ENCODE measurements at places on chromosomes 2 and 18. TPM values are rescaled to one million over a fixed set of nuclear protein-coding genes. Genes with fewer than 3 reads are reported as not detected.

DNA sequence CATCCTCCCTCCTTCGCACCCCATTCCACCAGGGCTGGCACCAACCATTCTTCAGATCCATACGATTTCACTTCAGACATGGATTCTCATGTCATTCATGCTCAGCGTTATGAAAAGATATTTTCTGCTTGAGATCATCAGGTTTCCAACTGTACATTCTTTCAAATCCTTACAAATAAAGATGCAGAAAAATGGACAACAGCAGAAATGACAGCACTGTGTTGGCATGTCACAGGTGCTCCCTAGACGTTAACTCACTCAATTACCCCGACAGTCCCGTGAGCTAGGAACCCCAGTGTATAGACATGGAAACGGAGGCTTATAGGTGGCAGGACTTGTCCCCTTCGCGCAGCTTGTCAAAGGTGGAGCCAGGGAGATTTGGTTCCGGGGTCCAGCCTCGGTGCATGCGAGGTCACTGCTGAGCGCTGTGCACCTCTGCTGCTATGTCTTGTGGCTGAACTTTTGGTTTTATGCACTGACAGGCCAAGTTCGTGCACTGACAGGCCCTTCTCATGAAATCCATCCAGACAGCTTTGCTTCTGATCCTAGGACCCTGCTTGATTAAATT, 17.7 kb downstream of the FHL2 start:
- peak; percentile 15 for ATAC-seq

FER1L5 gene
- 0.16 TPM for total RNA-seq

DNA sequence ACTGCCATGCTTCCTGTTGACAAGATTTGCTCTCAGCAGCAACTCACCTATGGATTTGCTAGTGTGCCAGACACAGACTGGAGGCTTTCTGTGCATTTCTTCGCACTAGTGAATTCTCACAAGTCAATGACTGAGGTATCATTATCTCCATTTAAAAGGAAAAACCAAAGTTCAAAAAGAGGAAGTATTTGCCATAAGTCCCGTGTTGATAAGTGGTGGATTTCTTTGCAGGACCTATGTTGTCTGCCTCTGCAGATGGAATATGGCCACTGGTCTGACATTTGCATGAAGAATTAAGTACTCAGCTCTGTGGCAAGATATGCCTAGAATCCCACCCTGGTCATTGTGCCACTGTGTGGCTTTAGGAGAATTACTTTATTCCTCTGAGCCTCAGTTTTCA, 299.6 kb downstream of the PAX3 start:
- ATAC-seq: no peak

GRCh38 chr2:150567771-150568301, 80.4 kb upstream of the RND3 start:
- ATAC-seq: no peak

GRCh38 chr18:41938445-41938844, 16.6 kb upstream of the PIK3C3 start:
- ATAC-seq: no peak

ALPP gene
- not detected for total RNA-seq

DNA sequence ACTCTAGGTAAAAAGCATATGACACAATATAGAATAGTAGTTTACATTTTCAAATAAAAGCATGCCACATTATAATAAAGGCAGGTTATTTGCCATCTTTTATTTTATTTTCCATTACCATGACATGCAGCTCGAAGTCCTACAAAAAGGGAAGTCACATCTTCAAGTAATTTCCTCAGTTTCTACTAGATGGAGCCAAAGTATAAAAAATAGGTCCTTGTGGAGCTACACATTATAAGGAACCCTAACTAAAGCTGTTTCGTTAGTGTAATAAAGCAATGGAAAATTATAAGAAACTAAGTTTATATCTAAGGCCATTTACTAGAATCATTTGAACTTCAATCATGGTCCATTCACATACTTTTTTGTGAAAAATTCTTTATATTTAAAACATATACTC, 674.5 kb downstream of the KCNJ3 start:
- ATAC-seq: no peak

ERCC3 gene
- total RNA-seq: 19.0 TPM

- ATAC-seq: no peak
These were observed 53.6 kb upstream of the LPIN2 start for GRCh38 chr18:3066341-3067110.

DNA sequence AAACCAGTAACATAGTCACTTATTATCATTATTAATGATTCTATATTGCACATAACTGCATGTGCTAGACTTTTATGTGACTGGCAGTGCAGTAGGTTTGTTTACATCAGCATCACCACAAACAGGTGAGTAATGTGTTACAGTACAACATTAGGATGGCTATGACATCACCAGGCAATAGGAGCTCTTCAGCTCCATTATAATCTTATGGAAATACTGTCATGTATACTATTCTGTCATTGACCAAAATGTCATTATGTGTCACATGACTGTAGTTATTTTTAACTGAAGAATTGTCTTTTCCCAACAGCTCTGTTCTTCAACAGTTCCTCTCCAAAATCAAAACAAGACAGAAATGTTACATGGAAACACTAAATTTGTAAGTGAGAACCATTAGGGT, 96.3 kb downstream of the C18orf54 start:
- ATAC-seq: peak; percentile 73

AP1S3 gene
- 20.8 TPM for total RNA-seq

AQP12B gene
- not detected for total RNA-seq

DNA sequence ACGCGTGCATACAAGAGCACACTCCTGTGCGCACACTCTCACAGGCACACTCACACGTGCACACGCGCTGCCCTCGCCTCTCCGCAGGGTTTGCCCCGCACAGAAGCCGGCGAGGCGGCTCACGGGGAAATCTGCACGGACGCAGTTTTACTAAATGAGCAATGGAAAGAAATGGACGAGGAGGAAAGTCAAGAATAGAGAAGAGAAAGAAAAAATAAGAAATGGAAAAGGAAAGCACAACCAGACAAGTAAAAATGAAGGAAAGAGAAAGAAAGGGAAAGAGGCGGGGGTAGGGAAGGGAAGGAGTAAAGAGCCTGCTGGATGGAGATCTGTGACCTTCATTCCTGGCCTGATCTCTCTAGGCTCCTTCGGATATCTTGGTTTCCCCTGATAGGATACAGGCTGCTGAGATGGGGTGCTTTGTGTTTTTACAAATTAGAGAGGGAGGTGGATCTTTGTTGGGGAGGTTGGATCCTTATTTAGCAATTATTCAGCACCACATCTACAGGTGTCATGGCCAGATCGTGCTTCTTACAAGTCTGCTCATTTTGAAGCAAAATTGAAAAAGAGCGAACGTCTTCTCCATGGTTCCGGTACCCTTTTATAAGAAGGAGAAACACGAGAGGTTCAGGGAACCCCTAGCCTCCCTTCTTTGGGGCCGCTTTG, 693 bp upstream of the LRP2 start:
- ATAC-seq: no peak

DNA sequence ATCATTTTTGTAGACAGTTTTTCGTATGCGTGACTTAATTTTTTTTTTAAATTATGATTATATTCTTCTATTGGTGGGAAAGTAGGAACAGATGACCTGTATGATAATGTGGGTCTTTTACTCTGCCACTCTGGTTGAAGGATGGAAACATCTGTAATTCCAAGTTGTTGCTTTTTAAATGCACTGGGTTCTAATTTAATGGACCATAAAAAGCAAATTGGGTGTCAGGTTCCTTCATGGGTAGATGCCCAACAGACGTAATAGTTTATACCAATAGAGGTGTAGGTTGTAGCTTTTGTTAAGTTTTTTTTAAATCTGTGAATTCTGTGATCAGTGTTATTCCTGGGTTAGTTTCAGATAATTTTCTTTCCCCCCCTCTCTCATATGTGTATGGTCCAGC, 117.6 kb downstream of the MAP4K4 start:
- no peak for ATAC-seq

GALNT5 gene
- 3.8 TPM for total RNA-seq

DNA sequence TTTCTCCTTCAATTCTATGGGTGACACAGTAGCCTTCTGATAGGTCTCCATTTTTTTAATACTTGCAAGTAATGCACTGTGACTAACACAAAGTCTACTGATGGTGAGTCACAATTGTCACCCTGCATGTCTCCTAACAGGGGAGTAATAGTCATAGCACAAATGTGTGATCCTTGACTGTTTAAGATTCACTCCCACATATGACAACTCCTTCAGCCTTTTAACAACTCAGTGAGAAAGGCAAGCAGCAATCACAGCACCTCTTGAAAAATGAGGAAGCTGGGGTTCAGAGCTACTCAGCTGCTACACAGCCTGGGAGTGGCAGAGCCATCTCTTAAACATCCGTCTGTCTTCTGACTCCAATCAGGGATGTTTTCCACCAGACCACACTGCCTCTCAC, 63.8 kb downstream of the EHD3 start:
- peak; percentile 85 for ATAC-seq

DNA sequence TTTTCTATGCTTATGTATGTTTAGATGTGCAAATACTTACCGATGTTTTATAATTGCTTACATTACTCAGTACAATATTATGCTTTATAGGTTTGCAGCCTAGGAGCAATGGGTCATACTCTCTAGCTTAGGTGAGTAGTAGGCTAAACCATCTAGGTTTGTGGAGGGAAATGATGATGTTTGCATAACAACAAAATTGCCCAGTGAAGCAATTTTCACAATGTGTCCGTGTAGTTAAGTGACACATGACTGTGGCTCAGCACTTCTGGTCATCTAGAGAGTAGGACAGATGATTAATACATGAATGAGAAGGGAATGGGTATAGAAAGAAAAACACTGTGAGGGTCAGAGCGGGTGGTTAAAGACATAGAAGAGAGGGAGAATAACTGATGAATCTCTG, 2116.2 kb upstream of the PIK3C3 start:
- ATAC-seq: no peak

DCDC2C gene
- total RNA-seq: not detected

DNA sequence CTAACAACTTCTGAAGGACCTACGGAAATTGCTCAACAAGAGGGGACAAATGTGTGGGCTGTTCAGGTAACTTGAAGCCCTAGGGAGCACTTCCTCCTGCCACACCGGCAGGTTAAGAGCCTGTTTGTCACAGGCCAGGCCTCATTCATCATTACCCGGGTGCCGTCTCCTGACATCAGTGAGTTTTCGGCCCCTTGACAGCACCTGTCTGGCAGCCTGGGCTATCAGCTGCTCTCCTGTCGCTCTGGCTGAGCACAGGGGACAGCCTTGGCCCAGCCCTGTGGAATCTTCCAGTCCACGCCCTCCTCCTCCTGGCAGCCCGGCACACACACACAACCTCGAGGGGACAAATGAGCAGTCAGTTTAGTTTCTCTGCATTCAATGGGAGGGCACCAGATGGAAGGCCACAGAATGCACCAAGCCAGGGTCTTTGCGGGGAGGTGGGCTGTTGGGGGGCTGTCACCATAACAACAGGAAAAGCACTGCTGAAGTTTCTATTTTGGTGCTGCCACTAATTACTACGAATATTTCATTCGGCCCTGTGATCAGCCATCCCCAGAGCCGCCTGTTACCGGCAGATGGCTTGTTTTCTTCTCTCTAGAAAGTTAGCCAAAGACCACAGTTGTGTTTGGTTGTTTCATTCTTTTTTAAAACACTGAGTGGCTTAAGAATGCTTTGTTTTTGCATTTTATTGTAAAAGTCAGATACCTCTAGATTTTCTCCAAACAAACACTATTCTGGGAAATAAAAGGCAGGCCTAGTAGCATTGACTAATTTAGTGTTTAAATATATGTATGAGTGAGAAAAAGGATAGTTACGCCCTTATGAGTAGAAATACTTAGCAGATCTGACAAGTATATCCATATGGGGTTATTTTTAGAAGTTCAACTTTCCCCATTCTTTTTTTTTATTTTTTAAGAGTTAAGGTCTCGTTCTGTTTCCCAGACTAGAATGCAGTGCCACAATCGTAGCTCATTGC, 189.9 kb upstream of the NDUFV2 start:
- ATAC-seq: peak; percentile 36

- no peak for ATAC-seq
These were observed 14.3 kb downstream of the FRZB start for GRCh38 chr2:182852090-182852489.

GRCh38 chr2:207252979-207253645, 87.4 kb upstream of the KLF7 start:
- ATAC-seq: no peak

GRCh38 chr2:27916293-27916995, 25.9 kb downstream of the BABAM2 start:
- ATAC-seq: no peak

DNA sequence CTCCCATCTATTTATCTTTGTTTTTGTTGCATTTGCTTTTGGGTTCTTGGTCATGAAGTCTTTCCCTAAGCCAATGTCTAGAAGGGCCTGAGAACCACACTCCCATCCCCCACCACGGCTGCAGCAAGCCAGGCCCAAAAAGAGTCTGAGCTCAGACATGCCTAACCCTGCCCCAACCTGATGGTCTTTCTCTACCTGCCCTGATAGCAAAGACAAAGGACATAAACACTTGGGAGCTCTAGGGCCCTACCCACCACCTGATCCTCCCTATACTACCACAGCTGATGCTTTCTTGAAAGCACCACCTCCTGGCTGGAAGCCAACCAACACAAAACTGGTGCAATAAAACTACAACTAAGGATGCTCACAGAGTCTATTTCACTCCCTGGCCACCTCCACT, 233.4 kb downstream of the WDR7 start:
- no peak for ATAC-seq

DNA sequence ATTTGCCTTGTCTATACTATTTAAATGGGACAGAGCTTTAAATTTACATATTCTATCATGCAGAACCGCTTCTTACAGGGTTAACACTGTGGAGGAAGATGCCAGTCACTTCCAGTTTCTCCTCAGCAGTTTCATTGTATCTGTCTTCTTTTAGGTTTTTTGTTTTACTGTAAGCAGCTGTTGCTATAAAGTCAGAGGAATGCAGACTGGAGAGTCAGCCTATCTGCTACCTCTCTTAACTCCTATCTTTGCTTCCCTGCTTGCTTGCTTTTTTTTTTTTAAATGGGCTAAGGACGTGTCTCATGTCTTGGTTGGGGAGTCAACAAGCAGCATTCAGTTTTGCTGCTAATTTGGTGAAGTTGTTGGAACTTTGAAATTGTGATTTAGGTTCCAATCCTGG, 8.9 kb downstream of the EPC2 start:
- no peak for ATAC-seq

DNA sequence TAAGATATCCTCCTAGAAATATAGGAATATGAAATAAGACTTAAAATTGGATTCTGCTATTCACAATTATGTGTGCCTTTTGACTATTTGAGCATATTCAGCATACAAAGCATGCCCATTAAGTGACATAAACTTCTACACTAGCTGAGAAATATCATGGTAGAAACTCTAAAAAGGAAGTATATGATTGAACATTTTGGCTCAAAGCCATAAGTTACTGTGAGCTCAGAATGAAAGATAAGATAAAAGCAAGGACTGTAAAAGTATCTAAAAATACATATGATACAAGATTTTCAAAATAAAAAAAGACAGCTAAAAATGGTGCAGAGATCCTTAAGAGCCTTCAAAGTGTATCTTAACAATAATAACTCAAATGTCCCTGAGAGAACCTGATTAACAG, 340.5 kb upstream of the SLC39A10 start:
- no peak for ATAC-seq

HK2 gene
- total RNA-seq: 37.4 TPM

- no peak for ATAC-seq
These were observed 81.9 kb downstream of the SLC4A3 start for GRCh38 chr2:219709331-219709761.

- ATAC-seq: no peak
These were observed 346.3 kb downstream of the DSC3 start for GRCh38 chr18:30696201-30696600.

UGT1A3 gene
- 0.28 TPM for total RNA-seq

LYG2 gene
- not detected for total RNA-seq

GRCh38 chr2:236663287-236664101, 93.9 kb downstream of the ACKR3 start:
- peak; percentile 8 for ATAC-seq

Data from esophagus mucosa (tissue), 1 donor.